ENCODE measurements at places on chromosomes 5 and 9.

GRCh38 chr9:90891308-90892040, 89.9 kb downstream of the SYK start:
- no peak for DNase-seq

DNA sequence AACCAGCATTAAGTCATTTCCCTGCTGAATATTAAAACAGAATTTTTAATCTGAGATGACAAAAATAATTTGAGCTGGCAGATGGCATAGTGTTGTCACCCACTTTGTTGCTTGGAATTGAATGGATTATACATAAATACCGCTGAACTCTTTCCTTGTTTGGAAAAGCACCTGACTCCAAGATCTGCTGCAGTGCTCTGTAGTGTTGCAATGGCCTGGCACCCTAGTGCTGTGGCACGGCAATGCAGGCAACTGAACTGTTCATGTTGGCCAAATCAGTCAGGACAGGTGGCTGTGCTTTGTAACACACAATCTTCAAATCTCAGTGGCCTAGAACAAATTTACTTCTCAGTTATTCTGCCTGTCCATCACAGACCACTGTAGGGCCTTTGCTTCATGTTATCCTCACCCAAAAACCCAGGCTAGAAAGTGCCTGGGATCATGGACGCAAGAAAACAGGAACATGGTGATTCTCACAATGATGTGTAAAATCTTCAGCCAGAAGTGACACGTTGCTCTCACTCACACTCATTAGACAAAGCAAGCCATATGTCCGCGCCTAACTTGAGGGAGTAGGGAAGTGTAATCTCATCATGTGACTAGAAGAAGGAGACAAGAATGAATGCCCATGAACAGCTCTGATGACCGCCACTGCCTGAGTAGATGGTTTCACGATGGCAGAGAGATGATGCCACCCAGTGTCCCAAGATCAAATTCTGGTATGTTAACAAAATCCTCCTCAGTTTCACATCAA, 191.9 kb upstream of the PUM3 start:
- DNase-seq, result no peak

- no peak for DNase-seq
These were observed 30.7 kb downstream of the SPIN1 start for GRCh38 chr9:88418715-88419540.

- DNase-seq, result no peak
These were observed 154.5 kb downstream of the AOPEP start for GRCh38 chr9:94881023-94881422.

- no peak for DNase-seq
These were observed at the start of gene OR5C1 for GRCh38 chr9:122788831-122789230. TSS of gene OR5C1 (plus strand) at chr9:122788933. CDS start at chr9:122788933, 0 bp downstream.

DNA sequence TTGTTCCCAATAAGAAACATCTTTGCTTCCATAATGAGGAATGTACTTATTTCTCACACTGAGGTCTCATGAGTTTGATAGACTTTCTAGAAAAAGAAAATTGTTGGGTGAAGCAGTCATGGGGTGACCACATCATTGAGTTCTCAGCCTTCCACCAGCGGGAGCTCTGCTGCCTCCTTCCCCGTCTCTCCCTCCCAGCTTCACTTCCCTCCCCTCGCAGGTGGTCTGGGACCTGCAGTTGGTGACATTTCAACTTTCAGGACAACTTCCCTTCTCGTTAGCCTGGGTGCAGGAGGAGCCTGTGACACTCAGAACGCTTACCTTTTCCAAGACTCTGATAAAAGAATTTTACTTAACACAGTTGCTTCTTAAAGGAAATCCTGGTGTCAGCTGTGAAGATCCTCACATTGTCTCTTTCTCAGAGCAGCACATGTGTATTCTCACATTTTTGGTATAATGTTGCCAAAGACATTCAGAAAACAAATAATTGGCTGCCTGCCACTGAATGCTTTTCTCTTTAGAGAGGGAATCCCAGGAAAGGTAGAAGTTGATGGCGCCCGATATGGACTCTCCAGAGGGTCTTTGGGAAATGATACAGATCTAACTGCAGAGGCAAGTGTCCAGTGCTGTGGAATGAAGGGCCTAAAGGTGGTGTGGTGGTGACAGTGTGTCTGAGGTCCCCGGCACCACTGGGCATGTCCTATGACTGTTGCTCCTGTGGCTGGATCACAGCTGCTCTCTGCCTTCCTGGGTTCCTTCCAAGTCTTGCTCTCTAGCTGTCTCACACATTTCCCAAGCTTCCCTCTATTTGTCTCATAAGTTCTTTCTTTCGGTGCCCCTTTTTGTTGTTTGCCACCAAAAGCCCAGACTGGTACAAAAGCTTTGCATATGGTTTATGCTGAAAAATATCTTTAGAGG, 238.1 kb downstream of the GAS1 start:
- DNase-seq, result no peak

DNA sequence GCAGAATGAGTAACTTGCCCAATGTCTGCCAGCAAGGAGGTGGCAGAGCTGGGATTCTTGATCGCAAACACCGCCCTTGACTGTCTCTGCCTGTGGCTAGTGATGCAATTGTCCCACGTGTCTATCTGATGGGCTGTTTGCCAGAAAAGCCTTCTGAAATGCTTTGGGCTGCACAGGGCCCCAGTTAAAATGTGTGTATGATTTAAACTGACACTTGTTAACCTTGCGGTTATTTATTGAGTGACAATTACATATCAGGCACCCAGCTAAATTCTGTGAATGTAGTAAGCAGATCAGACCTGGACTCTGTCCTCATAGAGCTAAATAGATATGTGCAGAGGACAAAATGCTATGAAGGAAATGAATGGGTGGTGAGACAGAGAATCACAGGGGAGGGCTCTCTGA, 11.6 kb upstream of the IL12B start:
- peak; percentile 31 for DNase-seq

- no peak for DNase-seq
These were observed 61.6 kb downstream of the NNT start for GRCh38 chr5:43664501-43665040.

All from GOT3 (cell line).